ENCODE measurements at places on chromosomes 7 and 10. TPM values are rescaled to one million over a fixed set of nuclear protein-coding genes. Genes with fewer than 3 reads are reported as not detected.

Gene SYT15
- total RNA-seq: 3.7 TPM

- no peak for DNase-seq
These were observed 412.2 kb upstream of the ZMIZ1 start for GRCh38 chr10:78656417-78657162.

DNA sequence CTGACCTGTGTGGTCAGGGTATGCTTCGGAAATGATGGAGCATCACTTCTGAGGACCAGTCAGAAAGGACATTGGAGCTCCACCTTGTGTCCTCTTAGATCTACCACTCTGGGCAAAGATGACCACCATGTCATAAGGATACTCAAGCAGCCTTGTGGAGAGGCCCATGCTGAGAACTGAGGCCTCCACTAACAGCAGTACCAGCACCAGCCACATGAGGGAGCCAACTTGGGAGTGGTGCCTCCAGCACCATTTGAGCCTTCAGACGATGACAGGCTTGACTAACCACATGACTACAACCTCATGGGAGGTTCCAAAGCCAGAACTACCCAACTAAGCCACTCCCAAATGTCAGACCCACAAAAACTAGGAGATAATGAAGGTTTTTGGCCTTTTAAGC is 116.0 kb downstream of the NPTX2 start:
- peak; percentile 17 for DNase-seq

- no peak for DNase-seq
These were observed 388.6 kb downstream of the EXOC4 start for GRCh38 chr7:133641436-133641835.

DNA sequence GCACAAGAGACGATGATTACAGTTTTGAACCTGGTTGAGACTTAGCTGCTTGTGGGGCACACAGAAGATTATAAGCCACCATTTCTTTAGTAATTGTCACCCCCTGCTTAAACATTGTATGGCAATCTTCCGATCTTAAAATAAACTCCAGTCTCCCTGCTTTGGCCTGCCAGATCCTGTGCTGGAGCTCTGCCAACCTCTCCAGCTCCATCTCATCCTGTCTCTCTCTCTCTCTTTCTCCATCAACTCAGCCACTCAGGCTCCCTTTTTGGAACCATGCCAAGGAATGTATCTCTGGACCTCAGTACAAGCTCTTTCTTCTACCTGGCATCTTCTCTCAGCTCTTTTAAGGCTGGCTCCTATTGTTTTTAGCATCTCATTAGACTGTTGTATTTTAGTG is 1053.2 kb downstream of the REEP3 start:
- DNase-seq: no peak

GRCh38 chr7:7988706-7989105 is 20.1 kb downstream of the GLCCI1 start:
- DNase-seq: no peak

Gene SRRM3
- total RNA-seq: not detected

Gene METTL27
- total RNA-seq: 6.5 TPM

GRCh38 chr10:119253433-119254174 is 46.2 kb downstream of the GRK5 start:
- peak; percentile 95 for DNase-seq

DNA sequence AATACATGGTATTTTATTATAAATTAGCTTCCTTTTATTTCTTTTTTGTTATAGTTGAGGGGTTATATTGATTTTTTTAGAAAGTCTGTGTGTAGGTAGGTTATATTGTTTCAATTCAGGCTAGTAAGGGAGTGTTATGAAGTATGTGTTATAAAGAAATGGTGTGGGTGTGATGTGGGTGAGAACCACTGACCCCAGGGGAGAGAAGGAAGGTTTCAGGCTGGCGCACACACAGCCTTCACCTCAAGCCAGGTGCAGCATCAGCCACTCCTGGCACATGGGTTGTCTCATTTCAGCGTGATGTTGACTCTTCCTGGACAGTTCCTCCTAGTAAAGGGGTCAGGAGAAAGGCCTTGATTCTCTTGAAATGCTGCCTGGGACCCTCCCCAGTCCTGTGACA is 291.3 kb downstream of the POU6F2 start:
- no peak for DNase-seq

DNA sequence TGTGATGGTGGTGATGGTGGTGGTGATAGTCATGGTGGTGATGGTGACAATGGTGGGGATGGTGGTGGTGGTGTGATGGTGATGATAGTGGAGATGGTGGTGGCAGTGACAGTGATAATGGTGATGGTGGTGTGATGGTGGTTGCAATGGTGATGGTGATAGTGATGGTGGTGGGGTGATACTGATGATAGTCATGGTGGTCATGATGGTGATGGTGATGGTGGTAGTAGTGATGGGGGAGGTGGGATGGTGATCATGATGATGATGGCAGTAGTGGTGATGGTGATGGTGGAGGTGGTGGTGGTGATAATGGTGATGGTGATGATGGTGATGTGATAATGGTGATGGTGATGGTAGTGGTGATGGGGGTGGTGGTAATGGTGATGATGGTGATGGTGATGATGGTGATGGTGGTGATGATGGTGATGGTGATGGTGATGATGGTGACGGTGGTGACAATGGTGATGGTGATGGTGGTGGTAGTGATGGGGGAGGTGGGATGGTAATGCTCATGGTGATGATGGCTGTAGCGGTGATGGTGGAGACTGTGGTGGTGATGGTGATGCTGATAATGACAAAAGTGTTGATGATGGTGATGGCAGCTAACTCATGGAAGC is 4.7 kb upstream of the PWWP2B start:
- no peak for DNase-seq

DNA sequence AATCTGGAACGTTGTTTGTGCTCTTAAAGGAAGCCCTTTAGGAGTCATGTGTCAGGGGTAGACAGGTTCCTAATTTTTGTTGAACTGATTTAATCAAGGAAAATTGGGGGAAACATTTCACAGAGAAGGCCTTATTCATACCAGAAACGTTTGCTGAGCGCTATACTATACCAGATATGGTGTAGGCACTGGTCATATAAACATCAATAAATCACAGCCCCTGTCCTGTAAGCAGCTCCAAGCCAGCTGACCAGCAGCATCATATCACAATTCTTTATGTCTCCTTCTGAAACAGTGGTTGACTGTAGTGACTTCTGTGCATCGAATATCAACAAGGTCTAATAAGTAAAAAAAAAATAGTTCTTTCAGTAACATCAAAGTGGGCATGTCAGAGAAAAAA is 1.1 kb downstream of the TMEM178B start:
- DNase-seq: no peak

- DNase-seq: no peak
These were observed 718 bp downstream of the DYNC2I1 start for GRCh38 chr7:158856883-158857668.

Gene FKBP6
- total RNA-seq: not detected

GRCh38 chr10:6037422-6037821 is 24.7 kb downstream of the IL2RA start:
- no peak for DNase-seq

GRCh38 chr7:3992841-3993240 is 689.3 kb upstream of the FOXK1 start:
- DNase-seq: no peak

Gene JCAD
- total RNA-seq: 46.9 TPM

- no peak for DNase-seq
These were observed 99.8 kb downstream of the DYNC2I1 start for GRCh38 chr7:158955932-158956804.

- DNase-seq: no peak
These were observed 14.0 kb upstream of the ITGB8 start for GRCh38 chr7:20316706-20317105.

DNA sequence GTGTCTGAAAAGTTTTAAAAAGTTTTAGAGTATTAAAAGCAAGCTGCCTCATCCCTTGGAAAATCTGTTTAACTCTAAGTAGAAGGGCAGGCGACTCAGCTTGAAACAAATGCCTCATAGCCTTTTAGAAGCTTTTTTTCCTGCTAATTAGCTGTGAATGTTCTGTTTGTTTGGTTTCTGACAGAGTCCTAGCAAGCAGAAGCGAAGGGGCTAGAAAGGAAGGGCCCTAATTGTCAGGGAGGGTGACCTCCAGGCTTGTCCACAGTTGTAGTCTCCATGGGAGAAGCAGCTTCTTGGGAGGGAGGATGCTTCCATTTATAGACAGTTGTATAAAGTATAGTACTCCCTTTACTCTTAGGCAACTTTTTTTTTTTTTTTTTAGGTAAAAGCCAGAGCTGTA is 90.9 kb downstream of the DNAJC1 start:
- DNase-seq: no peak

DNA sequence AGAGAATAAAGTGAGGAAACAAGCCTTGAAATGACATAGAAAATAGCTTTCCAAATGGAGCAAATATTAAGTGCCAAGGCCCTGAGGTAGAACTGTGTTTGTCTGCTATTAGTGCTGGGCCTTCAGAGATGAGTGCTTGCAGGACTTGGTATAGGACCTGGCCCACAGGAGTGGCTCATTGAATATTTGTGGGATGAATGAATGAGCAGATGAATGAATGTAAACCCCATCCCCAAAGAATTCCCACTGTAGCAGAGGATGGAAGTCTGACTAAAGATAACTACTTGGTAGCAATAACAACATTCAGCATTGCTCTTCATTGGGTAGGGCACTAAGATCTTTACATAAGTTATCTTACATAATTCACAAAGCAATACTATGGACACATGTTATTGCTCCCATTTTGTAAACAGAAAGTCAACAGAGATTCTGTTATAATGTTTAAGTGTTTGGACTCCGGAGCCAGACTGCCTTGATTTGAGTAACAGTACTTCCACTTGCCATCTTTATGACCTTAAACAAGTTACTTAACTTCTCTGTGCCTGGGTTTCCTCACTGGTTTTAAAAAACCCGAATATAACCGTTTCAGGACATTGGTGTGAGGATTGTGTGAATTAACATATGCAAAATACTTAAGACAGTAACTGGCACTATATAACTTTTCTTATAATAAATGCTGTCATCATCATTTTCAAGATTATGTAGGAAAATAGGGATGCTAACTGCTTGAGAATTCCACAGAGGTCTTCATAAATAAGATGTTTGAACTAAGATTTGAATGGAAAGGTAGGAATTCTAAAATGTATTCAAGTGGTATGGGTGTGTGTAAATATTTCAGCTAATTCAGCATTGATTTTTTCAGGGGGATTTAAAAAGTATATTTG is 141.9 kb downstream of the PRKG1 start:
- no peak for DNase-seq

- peak; percentile 39 for DNase-seq
These were observed 21.6 kb downstream of the FZD1 start for GRCh38 chr7:91285696-91286355.

GRCh38 chr10:113735913-113736312 is 15.6 kb upstream of the PLEKHS1 start:
- DNase-seq: no peak

- DNase-seq: peak; percentile 8
These were observed 54.4 kb downstream of the ITGB8 start for GRCh38 chr7:20385126-20385525.

Gene CYP3A5
- total RNA-seq: 0.71 TPM

GRCh38 chr10:125127110-125127509 is 33.3 kb downstream of the CTBP2 start:
- DNase-seq: no peak

Gene CC2D2B
- total RNA-seq: not detected

GRCh38 chr7:126657599-126658358 is 595.0 kb downstream of the GRM8 start:
- DNase-seq: no peak

- DNase-seq: no peak
These were observed 730.9 kb downstream of the GRID1 start for GRCh38 chr10:85635650-85636049.

GRCh38 chr10:103677486-103678177 is 177.7 kb downstream of the SH3PXD2A start:
- DNase-seq: no peak

Gene SFRP5
- total RNA-seq: not detected

DNA sequence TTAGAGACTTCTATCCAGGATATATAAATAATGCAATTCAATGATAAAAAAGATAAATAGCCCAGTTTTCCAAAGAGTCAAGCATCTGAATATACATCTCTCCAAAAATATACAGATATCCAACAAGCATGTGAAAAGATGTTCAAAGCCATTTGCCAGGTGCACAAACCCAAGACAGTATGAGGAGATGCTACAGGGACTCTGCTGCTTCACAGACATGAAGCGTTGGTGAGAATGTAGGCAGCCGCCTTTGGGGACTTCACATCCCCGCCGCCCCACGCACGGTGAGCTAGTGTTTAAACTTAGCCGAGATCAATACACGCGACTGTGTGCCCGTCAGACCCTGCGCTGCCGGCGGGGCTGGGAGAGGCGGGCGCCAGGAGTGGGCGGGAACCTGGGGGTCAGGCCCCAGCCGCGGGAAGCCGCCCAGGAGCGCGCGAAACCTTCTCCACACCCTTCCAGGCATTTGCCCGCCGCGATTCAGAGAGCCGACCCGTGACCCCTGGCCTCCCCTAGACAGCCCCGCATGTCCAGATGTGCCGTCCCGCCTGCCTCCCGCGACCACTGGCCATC is 927 bp upstream of the ALOX5 start:
- DNase-seq: no peak

GRCh38 chr7:107441581-107442422 is 28.1 kb upstream of the GPR22 start:
- no peak for DNase-seq

GRCh38 chr7:45131891-45132290 is 20.4 kb upstream of the TBRG4 start:
- no peak for DNase-seq

Measured in HFFc6 (cell line).